Hematopoietic multipotent progenitor cell treated with erythropoietin and hydrocortisone succinate and interleukin-3 and kit ligand, for 8 days (in vitro differentiated cells): ENCODE measurements at places on chromosomes 11 and 22.

DNA sequence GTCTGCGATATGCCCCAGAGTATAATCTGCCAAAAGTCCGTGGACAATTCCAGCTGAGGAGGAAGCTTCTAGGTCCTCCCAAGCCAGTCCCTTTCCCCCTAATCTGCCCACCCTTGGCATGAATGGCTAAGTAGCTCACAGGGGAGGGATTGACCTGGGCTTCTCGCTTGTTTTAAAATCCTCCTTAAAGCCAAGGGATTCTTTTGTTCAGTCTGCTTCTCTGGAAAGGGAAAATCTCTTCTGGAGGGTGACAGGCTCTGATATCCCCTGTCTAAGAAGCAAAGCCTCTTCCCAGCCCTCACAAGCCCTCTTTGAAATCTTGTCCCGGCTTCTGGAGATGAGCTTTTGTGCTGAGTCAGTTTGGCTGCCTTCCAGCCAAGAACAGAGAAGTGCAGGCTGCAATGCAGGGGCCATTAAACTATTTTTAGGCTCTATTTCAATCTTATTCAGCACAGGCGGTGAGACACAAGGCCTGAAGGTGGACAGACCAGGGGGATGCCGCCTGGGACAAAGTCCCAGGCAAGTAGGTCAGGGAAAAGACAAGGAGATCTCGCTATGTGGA lies 23.9 kb downstream of the NEFH start:
- DNase-seq = peak; percentile 73

GRCh38 chr22:43567691-43568324 lies 156.0 kb downstream of the MPPED1 start:
- DNase-seq = no peak

DNA sequence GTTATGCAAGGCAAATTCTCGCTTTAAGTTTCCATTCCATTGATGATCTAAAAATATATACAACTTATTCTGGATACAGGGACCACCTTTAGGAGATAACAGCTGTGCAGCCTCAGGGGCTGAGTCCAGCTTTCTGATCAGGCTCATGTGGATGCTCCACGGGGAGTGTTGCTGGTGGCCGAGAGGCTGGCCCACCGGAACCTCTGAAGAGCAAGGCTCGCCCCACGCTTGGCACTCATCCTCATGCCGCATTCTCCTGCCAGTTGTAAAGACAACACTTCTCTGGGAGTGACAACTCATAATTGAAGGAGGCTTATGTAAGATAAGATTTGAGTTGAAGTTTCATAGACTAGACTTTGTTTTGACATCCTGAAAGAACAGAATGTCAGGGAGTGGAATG lies 123.5 kb downstream of the MPPED1 start:
- DNase-seq = no peak

DNA sequence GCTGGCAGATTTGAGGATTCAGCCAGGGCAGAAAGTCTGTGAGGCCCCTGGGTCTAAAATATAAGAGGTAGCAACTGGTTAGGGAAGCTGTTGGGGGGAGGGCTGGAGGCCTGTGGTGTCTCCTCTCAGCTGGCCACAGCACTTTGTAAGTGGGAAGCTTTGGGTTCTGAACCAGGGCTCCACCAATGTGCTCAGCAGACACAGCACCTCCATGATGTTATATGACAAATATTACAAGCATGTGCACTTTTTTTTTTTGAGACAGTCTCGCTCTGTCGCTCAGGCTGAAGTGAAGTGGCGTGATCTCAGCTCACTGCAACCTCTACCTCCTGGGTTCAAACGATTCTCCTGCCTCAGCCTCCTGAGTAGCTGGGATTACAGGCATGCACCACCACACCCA lies 8.0 kb downstream of the ARHGAP1 start:
- DNase-seq = no peak

DNA sequence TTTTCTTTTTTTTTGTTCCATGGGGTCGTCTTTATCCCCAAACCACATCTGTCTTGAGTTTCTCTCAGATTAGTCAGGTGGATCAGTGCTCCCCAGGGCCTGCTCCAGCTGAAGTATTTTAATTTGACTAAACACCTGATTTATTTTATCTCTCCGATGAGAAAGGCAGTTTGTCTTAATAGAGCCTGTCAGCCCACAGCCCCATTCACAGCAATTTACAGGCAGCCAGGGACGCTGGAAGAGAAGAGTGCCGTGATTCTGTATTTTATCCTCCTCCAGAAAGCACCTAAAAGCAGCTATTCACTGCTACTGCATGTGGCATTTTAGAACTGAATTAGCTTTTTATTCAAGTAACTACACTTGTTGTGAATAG lies 164.5 kb downstream of the SOX6 start:
- no peak for DNase-seq

DNA sequence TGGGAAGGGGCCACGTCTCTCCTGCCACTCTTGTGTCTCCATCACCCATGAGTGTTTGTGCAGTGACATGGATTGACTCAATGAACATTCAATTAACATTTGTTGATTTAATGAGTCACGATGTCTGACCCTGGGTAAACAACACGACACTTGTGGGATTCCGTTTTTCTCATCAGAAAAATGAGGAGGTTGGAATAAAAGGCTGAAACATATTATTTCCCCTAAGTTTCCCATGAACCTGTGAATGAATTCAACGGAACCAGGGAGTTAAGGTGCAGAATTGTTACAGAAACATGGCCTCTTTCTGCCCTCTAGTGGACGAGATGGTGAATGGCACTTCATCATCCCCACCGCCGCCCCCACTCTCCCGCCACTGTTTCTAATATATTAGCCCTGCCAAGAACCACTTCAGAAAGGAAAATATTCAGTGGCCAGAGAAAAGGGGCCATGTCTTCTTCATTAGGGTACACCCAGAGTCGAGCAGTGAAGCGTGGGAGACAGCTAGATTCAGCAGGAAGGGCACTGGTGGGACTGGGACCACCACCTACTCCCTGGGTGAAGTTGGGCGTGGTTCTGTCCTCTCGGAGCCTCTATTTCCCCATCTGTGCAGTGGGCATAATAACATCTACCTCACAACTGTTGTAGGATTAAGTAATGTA lies 46.3 kb upstream of the SYT13 start:
- DNase-seq = peak; percentile 35

DNA sequence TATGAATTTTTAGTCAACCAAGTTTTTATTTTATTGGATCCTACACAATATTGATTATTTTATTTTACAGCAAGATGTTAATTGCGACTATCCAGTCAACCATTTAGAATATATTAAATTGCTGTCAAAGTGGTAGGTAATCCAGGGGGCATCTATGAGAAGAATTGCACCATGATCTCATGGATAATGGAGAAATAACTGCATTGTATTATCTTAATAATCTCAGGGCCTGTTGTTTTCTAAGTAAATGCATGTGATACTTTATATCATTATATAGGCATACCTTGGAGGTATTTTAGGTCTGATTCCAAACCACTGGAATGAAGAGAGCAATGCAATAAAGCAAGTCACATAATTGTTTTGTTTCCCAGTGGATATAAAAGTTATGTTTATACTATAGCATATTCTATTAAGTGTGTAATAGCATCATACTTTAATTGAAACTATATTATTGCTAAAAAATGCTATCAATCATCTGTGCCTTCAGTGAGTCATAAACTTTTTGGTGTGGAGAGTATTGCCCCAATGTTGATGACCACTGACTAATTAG lies 595.4 kb upstream of the CHORDC1 start:
- DNase-seq = no peak

DNA sequence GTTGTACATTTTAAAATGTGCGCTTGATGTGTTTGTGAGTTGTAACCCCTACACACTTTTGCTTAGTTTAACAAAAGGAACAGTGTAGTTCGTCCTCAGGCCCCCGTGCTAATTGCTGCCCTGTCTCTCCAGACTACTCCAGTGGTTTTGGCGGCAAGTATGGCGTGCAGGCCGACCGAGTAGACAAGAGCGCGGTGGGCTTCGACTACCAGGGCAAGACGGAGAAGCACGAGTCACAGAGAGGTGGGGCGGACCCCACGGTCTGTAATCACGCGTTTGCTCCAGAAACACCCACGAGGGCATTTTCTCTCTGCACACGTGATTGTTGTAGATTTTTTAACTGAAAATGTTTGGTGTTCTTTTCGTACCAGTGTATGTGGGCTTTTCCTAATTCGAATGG lies 18.6 kb downstream of the CTTN start:
- DNase-seq = no peak

- DNase-seq = no peak
Measured at GRCh38 chr11:36421546-36422155, 88.4 kb downstream of the TRAF6 start.

GRCh38 chr22:20646906-20647305 lies 127.0 kb upstream of the SERPIND1 start:
- DNase-seq = no peak

GRCh38 chr11:76610371-76610770 lies 60.2 kb downstream of the LRRC32 start:
- no peak for DNase-seq

DNA sequence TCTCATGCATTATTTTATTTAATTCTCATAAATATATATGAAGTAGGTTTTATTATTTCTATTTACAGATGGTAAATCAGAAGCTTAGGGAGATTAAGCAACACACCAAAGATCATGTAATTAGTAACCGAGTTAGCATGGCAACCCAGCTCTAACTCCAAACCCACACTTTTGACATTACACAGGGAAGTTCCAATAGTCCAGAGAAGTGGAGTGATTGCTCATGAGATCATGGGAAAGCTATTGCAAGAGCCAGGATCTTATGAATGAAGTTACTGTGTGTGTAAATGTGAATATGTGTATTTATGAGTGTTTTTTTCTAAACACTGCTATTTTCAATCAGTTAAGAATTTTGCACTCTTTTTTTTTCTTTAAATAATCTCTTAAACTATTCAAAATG lies 225.8 kb upstream of the KIRREL3 start:
- DNase-seq = no peak

DNA sequence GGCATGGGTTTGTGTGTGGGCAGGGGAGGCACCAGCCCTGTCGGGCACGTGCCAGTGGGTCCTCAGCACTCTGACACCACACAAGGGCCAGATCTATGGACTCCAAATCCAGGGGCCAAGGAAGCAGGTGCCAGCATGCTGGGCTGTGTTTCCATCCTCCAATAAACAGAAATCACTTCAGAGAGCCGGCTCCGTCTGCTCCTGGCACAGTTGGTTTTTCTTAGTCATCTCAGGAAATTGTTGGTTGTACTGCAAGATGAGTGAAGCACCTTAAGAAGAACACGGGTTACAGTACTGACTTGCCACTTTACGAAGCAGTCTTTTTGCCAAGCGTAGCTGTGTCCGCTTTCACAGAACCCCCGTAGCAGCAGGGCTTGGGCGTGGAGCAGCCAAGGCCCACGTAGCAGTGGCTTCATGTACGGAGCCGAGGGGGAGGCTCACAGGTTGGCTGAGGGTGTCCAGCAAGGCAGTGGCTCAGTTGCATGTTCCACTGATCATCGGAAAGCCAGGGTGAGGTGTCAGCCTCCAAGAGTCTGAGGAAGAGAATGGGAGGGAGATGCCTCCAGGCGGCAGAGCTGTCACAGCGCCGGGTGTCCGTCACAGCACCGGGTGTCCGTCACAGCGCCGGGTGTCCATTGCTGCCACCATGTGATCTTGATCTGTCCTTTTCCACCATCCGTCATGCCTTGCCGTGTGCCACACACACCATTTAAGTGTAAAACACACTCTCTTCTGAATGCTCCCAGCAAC lies 314.9 kb downstream of the CTTN start:
- no peak for DNase-seq

DNA sequence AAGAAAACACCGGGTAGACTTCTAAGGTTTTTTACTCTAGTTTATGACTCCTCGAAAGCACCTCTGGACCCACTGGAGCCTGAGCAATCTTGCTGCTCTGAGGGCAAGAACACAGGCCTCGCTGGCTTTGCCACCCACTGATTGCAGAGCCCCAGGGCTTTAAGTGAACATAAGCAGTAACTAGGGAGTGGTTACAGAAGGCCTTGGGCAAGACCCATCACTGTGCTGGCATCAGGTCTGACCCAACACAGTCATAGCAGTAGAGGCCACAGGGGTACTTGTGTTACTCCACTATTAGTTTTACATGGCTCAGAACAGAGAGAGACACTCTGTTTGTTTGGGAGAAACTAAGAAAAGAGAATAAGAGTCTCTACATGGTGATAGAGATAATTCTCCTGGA lies 684.5 kb downstream of the FAM181B start:
- no peak for DNase-seq

GRCh38 chr11:89521294-89521693 lies 30.1 kb upstream of the NOX4 start:
- no peak for DNase-seq

DNA sequence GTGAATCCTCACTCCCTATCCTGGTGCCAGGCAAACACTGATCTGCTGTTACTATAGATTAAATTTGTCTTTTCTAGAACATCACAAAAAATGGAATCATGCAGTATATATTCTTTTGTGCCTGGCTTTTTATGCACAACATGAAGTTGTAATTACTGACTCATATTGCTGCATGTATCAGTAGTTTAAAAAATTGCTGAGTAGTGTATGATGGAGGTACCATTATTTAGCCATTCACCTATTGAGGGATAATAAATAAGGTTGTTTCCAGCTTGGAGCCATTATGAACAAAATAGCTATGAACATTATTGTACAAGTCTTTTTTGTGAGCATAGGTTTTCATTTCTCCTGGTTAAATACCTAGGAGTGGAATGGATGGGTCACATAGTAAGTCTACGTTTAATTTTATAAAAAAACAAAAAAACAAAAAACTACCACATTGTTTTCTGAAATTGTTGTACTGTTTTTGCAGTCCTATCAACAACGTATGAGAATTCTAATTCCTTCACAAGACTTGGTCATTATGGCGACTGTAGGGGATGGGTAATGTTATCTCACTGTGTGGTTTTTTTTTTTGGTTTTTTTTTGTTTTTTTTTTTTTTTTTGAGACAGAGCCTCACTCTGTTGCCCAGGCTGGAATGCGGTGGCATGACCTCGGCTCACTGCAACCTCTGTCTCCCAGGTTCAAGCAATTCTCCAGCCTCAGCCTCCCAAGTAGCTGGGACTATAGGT lies 111.6 kb downstream of the USP35 start:
- peak; percentile 20 for DNase-seq

DNA sequence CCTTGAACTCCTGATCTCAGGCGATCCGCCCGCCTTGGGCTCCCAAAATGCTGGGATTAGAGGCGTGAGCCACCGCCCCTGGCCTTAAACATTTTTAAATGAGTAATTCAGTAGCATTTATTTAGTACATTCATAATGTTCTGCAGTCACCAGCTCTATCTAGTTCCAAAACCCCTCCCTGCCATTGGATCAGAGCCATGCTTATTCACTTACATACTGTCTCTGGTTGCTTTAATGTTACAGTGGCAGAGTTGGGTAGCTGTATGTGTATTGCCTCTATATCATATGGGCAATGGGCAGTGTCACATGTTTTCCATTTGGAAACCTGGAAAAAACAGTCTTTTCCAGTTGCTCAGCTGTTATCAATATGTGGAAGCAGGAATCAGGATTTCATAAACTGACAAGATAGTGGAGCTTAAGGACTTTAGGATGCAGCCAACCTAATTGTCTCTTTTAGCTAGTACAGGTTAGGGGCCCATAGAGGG lies 10.5 kb downstream of the COA4 start:
- DNase-seq = peak; percentile 25

DNA sequence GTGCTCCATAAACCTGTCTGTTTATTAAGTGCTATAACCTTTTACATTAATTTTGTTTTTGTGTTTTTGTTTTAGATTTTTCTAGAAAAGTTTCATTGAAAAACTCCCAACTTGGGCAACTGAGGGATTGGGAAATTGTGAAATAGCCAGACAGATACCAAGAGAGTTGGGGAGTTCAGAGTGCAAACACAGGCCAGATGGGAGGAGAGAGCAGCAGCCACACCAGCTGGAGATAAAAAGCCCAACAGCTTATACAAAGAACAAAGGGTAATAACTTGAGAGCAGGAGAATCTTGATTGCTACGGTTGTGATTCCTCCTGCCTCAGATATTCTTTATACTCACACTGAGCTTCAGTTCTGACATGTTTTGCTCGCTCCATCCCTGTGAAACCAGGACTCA lies 1642.2 kb downstream of the LRRC4C start:
- no peak for DNase-seq
